ENCODE measurements at places on chromosomes 5 and 9.

- DNase-seq: no peak
These were observed 18.7 kb upstream of the WDR38 start for GRCh38 chr9:124834591-124834990.

- DNase-seq: no peak
These were observed 428.2 kb downstream of the IRX1 start for GRCh38 chr5:4023753-4024335.

DNA sequence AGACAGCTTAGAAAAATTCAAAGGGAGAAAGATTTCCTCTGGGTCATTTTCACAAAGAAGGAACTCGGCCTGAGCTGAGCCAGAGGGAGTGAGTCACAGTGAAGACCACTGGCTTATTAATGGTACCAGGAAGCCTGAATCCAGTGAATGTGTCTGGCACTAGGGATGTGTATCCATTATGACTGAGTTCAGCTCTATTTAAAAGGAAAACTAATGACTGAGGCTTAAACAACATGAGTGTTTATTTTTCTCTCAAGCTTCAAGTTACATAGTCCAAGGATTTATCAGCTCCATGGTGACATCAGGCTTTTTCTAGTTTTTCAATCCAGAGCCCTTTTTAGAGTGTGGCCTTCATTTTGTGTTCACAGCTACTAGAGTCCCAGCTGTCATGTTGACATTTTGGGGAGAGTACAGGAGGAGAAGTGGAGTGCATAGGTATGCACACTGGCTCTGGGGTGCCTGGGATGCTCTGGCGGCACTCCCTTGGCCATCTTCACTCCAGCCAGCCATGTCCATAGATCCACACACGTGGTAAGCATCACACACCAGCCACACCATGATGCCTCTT lies 159.5 kb upstream of the ERCC6L2 start:
- DNase-seq: no peak

DNA sequence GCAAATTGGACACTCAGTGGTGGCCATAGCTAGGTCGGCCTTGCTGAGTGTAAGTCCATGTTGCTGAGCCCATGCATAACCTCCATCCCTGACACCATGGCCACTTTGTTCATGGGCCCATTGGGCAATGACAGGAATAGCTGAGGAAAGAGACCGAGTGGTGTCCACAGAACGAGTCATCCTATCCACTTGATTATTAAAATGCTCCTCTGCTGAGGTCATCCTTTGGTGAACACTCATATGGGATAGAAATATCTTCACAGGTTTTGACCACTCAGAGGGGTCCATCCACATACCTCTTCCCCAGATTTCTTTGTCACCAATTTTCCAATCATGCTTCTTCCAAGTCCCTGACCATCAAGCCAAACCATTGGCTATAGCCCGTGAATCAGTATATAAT lies 63.6 kb downstream of the PPIC start:
- DNase-seq: no peak

DNA sequence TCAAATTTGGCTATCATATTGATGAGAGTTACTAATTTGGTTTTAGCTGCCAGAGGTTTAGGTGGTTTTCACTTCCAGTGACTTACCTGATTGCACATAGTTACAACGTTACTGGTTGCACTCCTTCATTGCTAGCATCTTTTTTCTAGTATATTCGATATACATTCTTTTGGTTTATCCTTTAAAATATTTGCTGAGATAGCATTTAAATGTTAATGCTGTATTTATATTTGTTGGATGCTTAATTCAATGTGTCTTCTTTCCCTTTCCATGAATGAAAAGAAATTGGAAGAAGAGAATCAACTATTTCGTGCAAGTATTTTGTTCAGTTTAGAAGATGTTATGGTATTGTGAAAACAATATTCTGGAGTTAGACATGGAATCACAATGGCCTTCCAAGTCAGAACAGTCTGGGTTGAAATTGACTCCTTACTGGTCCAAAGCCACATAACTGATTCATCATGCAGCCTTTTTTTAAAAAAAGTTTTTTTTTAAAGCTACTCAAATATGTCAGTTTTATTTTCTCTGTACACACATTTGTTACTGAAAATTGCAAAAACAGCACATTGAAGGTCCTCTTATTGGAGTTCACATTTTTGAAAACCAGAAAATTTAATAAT lies 2.2 kb downstream of the SPIN1 start:
- DNase-seq: no peak

DNA sequence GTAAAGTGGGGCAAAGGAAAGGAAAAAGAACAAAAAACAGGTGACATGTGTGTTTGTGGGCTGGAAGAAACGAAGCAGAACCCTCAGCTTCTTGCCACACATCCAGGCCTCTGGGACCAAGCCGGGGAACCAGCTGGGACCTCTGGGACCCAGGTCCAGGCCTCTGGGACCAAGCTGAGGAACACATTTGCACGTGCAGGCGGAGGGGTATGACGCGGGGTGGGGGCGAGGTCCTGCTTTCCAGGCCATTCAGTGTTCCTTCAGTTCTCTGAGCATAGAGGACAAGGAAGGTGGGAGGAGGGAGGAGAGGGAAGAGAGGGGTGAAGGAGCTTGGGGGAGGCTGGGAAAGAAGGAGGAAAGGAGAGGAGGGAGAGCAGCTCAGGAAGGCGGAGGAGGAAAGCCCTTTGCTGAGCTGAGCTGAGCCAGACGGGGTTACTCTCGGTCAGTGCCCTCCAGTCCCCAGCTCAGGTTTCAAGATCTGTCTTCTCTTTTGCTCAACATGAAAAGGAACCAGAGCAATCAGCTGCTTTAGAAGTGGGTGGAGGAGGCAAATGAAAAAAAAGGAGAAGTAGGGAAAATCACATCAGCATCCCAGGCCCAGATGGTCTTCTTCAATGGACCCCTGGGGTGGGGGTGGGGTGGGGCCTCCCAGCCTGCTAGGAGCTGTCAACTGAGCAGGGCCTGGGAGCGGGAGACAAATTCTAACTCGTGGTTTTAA lies 59.1 kb downstream of the ABCA1 start:
- DNase-seq: no peak

DNA sequence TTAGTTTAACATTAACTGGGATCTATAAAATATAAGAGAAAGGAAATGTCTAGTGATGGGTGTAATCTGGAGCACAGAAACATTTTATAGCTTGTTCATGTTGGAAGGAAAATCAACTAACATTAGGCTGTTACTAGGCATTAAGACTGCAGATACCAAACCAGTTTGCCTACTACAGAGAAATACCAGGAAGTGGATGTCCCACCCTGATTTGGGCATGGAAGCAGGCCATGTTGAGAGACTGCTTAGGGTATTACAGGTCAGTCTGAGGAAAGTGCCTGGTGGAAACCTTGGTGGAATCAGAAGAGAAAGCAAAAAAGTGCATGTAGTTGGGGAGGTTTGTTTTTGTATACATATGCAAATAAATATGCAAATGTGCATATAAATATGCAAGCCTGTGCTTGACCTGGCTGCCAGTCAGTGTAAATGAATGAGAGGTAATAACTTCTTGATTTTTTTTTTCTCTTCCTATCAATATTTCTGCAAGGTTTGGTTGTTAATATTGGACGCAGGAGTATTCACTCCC lies 9.6 kb upstream of the CCDC112 start:
- no peak for DNase-seq

DNA sequence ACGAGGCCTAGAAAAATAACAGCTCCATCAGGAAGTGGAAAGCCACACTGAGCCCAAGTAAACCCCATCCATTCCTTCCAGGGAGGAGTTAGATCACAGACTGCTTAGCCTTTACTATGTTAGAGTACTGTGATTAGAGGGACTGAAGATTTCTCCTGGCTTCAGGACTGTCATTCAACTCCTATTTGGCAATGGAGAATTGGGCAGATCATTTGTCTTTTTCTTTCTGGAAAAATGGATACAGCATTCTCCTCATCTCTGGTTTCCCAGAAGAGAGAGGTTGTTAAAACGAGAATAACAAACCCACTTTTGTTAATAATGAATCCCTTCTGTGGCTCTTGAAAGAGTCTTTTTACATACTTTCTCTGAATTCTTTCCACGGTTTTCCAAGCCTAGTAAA lies 150.4 kb downstream of the GABRB2 start:
- DNase-seq: no peak
